ENCODE measurements at places on chromosomes 16 and 17.
A peak's percentile ranks its signal among the peaks of the same experiment; 100 is the strongest.

DNA sequence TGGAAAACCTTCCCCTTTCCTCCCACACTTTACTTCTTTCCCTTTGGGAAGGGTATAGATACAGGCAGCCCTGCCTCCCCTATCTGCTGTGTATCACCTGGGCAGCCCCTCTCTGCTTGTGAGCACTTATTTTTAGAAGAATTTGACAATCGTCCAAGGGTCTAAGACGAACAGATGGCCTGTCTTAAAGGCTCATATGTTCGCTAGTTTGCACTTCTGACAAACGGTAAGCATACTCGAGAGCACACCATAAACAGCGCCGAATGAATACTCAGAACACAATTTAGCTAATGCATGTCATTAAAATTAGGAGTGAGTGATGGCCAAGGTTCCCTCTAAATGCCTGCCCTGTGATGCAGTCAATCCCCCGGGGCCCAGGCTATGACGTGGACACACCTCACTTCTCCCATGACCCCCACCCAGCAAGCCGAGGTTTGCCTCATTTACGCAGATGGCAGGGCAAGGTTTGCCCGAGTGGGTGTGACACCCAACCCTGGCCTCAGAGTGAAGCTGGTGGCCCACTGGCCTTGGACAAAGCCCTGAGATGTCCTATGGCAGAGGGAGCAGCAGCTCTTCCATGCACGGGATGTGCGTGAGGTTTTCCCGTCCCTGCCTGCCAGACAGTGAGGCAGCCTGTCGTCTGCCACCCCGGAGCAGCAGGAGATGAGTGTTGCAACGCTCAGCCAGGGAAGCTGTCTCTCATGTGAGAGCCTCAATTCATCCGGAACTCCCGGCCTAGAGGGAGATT is 125.2 kb downstream of the C16orf78 start:
- no peak for DNase-seq

GRCh38 chr16:27491894-27492587 is 57.7 kb downstream of the GTF3C1 start:
- no peak for DNase-seq

- no peak for DNase-seq
Measured at GRCh38 chr17:3973495-3974137, 9.4 kb upstream of the ATP2A3 start.

- DNase-seq = no peak
Measured at GRCh38 chr17:3501344-3501743, 25.5 kb downstream of the ASPA start.

DNA sequence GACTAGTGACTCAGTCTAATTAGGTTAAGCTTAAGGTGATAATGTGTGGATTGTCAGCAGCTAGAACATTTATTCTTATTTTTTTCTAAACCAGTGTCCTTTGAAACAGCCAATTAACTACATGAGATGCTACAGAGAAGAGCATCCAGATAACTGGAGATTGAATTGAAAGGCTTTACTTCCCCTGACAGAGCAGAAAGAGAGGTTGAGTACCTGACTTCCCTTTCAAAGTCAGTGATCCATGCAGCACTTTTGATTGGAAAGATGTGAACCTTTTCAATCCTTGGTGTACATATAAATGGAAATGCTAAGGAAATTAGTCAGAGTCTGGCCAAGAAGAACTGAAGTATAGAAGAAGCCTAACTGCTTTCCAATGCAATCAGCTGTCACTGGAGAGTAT is 653.8 kb downstream of the CDH8 start:
- DNase-seq = no peak

- DNase-seq = no peak
Measured at GRCh38 chr17:30961209-30962188, 9.3 kb upstream of the RNF135 start.

- DNase-seq = peak; percentile 25
Measured at GRCh38 chr17:82449883-82450356, 632 bp downstream of the CYBC1 start.

DNA sequence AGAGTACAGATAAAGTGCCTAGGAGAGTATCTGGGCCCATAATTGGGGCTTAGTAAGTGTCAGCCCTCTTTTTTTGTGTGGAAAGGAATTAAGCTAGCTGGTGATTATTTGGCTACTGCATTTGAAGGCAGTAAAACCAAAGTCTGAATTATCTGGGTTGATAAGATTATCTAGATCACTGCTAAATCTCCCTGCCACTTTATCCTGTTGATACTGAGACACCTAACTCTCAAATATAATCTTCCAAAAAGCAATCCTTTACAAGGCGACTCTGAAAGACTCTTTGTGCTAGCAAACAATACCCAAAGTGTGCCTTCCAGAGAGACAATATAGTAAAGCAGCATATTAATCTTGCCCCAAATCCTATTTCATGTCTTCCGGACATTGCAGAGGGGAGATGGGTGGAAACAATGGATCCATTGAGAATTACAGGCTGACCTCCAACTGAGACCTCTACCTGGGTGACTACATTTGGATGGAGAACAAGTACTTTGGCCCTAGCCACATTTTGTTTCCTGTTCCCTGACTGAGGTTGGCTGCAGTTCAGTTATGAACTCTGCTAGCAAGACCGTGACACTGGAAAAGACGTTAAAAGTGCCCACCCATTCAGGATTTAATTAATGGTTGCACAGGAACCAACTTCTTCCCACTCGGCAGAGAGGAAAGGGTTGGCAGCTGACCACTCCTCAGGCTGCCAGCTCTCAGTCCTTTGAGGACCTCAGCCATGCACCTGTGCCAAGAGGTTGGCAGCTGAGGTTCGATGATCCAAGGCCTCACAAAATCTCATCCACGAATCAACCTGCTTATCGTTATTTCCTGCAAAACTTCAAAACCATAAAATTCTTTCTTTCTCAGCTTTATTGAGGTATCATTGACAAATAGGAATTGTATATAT is 72.6 kb downstream of the SYCE1L start:
- no peak for DNase-seq

DNA sequence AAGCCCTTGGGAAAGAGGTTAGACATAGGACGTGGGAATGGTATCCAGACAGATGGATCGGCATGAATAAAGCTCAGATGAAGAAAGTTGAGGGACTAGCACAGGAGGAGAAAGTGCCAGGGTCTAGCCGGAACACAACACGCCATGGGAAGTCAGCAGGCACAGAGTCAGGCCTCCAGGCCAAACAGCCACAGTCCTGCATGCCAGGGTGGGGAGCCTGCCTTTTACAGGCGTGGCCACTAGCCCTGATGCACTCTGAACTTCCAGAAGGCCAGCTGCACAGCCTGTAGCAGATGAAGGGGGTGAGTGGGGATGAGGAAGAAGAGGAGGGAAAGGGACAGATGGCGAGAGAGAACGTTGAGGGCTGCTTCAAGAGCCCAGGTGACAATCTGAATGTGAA is 5.2 kb downstream of the B9D1 start:
- no peak for DNase-seq

- no peak for DNase-seq
Measured at GRCh38 chr17:83099086-83099555, 19.7 kb downstream of the METRNL start.

GRCh38 chr16:84511831-84512230 is 7.4 kb upstream of the MEAK7 start:
- DNase-seq = no peak

GRCh38 chr16:88430524-88431446 is 22.3 kb upstream of the ZFPM1 start:
- peak; percentile 29 for DNase-seq

DNA sequence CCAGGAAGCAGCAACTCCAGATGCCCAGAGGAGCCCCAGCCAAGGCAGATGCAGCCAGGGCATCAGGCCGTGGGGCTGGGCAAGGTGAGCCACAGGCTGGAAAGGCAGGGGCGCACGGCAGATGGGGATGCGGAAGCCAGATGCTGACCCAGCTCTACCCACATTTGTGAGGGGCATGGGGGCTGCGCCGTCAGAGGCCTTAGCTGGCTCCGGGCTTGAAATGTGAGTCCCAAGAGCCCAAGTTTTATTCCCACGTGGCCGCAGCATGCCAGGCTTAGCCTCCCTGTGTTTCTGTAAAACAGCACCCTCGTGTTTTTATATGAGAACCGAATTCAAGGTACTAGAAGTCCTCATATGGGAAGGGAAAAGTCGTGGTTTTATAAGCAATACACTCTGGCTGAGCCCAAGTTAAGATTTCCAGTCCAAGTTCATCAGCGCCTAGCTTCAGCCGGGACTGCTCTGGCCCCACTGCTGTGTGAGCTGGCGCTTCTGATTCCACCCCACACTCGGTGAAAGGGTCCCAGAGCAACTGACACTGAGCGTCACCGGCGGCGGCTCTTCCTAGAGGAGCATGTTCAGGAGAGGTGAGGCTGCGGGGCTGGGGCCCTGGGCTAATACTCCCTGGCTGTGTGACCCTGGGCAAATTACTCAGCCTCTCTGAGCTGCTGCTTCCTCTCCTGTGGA is 6.7 kb upstream of the C16orf95 start:
- no peak for DNase-seq

DNA sequence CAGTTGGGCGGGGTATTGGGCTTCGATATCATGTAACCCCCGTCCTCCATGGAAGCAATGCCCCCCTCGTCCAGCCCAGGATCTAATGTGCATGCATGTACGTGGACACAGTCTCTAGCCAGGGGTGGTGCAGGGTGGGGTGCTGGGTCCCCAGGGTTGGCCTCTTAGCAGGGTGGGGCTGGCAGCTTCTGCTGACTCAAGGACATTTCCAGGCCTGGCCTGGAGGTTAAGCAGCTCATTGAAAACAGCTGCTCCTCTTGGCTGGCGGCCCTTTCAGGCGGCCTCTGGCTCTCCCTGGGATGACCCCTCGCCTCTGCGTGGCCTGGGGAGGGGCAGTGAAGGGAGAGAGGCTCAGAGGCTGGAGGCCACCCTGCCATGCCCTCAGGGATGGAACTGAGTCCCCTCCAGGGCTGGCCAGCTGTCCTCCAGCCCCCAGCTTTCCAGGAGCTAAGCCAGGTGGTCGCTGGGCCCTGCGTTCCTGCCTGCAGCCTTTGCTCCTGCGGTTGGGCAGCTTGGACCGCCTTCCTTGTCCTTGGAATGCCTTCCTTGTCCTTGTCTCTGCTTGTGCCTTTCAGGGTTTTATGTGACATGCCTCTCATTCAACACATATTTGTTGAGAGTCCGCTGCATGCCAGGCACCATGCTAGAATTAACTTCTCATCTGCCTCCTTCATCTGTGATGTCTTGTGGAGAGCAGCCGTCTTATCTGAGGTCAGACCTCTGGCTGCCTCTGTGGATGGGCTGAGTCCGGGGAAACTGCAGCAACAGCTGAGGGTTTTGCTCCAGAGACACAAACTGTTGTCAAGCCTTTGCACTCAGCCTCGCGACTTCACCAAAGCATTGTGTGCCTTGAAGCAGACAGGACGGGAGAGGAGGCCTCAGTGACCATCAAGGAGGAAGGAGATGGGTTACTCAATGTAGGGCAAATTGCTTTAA is 26.6 kb downstream of the MRC2 start:
- DNase-seq = no peak

DNA sequence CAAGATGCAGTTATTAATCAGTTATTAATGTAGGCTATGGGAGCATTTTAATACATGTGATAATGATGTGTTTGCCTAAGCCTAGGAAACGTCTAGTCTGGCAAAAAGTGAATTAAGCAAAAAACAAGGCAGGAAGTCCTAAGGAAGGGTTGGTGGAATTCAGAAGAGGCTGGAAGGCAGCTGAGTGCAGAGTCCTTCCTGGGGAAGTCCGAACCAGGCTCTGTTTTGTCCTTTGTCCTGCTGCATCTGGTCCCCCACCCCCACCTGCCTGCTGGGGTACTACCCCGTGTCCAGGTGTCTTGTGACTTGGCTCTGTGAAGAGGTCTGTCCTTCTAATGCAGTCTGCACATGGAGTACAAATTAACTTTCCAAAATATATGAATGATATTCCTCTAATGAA is 1.5 kb upstream of the MYH10 start:
- DNase-seq = no peak

GRCh38 chr17:63445571-63445953 is 544 bp downstream of the CYB561 start:
- DNase-seq = peak; percentile 40

DNA sequence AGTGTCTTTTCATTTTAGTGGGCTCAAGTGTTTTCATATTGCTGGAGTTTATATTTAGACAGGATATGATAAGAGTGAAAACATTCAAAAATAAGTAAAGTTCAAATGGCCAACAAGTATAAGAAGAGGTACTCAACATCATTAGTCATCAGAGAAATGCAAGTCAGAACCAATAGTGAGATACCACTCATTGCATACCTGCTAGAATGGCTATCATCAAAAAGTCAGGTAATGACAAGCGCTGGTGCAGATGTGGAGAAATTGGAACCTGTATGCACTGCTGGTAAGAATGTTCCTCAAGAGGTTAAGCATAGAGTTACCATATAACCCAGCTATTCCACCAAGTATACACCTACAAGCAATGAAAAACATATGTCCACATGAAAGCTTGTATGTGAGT is 87.8 kb downstream of the WNT3 start:
- no peak for DNase-seq

DNA sequence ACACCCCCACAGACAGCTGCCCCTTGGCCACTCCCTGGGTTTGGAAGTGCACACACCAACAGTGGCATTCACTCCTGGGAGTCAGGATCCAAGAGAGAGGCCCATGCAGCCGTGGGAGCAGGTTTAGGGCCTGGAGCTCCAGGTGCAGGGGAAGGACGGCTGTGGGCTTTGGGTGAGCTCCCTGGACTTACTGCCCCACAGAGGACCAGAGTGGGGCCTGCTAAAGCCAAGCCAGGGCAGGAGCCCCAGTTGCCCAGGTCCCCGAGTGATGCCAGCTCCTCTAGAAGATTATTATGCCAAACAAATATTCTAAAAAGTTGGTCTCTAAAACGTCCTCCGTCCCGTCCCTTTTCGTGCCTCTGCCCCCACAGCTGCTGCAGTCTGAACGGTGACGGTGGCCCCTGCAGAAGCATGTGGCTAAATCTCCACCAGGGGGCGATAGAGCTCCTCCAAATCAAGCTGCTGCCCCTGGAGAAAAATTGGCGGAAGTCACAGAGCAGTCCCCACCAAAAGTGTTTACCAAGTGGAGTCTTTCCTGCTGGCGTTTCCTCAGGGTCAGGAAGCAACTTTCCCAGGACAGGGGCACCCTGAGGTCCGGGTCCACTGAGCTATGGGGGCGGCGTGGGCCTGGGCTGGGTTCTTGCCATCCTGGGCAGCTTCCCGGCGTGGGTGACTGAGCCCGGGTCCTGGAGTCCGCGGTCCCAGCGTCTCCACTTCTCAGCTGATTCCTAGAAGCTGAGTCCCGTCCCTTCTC is 4.2 kb downstream of the ARMC7 start:
- peak; percentile 86 for DNase-seq

GRCh38 chr16:49755313-49755620 is 100.6 kb downstream of the ZNF423 start:
- no peak for DNase-seq

- no peak for DNase-seq
Measured at GRCh38 chr17:16486373-16487250, 5.4 kb downstream of the LRRC75A start.

Measured in activated T-cell treated with anti-CD3 and anti-CD28 coated beads for 1 hour (primary cell).